ENCODE measurements at places on chromosomes 4 and X.

GRCh38 chrX:38937400-38937799 lies 136.1 kb downstream of the MID1IP1 start:
- no peak for DNase-seq
- H3K4me3 ChIP-seq: no peak overlapping the region
- H3K27me3 ChIP-seq: no peaks in the 10 kb centered on the region
- no peaks in the 10 kb centered on the region for H3K36me3 ChIP-seq

DNA sequence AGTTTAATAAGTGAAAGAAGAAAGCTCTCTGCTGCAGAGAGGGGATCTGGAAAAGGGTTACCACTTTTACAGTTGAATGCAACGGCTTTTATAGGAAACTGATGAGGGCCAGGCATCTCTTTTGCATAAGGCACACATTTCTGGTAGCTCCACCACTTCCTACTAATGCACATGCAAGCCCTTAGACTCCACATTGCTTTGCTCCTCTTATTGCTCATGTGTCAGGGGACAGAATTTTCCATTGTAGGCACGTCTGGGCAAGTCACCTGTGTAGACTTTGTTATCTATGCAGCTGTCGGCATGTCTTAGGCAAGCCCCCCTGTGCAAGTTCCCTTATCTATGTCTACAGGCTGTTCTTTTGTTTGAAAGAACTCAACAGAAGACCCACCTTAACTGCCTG lies 294.6 kb upstream of the STS start:
- no peaks in the 10 kb centered on the region for H3K36me3 ChIP-seq
- peak; percentile 4 for DNase-seq
- no peak overlapping the region for H3K27ac ChIP-seq
- no peak overlapping the region for H3K4me3 ChIP-seq

DNA sequence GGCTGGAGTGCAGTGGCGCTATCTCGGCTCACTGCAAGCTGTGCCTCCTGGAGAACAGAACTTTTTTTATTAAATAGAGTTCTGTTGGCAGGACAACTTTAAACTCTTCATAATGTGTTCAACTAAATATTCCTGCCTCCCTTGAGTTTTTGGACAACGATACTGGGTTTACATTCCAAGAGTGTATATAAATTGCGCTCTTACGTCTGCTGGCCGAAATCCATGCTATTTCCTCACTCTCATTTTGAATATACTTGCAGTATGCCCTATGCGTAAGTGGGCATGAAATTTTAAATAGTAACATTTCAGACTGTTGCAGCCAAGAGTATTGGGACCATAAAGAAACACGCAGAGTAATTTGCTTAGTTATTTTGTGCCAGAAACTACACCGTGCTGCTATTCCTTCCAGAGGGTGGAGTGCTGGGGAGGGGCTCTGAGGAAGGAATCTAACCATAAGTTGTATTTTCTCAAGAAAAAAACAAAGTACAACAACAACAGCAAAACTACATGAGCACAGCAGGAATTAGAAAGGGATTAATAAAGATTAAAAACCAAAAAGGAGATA lies 480.0 kb downstream of the NLGN4X start:
- peak; percentile 6 for DNase-seq
- no peaks in the 10 kb centered on the region for H3K36me3 ChIP-seq
- no peak overlapping the region for H3K27ac ChIP-seq
- H3K27me3 ChIP-seq: no peaks in the 10 kb centered on the region
- H3K4me1 ChIP-seq: no peaks in the 10 kb centered on the region
- no peak overlapping the region for H3K4me3 ChIP-seq

DNA sequence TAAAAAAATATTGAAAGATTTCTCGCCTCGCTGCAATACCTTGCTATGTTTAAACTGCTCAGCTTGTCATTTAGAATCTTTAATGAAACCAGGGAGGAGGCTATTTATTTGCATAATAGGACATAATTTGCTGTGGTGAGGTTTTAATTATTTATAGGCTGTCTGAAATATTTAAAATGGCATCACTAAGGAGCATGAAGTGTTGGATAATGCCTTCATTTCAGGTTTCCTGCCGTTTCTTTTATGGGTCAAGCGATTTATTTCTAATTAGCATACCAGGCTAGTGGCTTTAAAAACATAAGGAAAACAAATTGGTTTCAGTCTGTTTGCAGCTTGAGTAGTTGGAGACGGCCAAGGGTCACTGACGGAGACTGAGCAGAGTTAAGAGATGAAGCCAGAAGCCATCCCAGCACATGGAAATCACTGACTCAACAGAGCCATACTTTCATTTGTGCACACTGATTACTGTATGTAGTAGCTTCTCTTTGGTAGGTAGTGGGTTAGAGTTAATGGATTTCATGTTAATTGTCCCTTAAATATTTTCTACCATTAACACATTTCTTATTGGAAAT lies 1962.4 kb upstream of the TENM3 start:
- H3K4me1 ChIP-seq: no peaks in the 10 kb centered on the region
- no peak overlapping the region for H3K4me3 ChIP-seq
- H3K36me3 ChIP-seq: no peaks in the 10 kb centered on the region
- no peak overlapping the region for H3K27ac ChIP-seq
- no peak for DNase-seq
- H3K27me3 ChIP-seq: no peaks in the 10 kb centered on the region

DNA sequence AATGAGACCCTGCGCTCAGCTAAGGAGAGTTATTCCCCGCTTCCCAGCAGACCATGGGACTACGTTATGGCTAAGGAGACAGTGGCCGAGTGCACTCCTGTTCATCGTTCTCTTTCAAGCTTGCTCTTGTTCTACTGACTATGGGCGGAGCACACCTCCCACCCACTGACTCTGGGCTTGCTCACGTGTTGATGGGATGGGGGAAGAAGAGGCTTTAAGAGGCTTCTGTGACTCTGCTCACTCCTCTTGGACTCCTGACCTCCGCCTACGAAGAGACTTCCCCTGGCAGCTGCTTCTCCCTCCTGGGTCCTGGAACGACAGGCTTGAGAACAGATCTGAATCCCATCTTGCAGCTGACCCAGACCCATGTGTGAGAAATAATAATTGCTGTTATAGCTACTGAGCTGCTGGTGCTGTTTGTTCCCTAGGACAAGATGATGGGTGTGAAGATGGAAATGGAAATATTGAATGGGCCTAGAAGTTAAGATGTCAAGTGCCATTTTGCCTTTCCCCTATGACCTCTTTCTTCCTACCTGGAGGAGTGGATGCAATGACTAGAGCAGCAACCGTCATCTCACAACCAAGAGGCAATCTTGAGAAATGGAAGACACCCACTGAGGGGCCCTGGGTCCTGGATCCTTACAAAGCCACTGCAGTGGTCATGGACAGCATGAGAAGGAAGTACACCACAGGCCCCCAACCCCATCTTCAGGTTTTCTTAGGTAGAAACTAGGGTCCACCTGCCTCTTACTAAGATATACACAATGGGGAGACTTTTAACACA lies 38.7 kb upstream of the IRAK1 start:
- H3K27me3 ChIP-seq: no peaks in the 10 kb centered on the region
- no peak for DNase-seq
- no peak overlapping the region for H3K4me3 ChIP-seq

GRCh38 chr4:54731552-54731951 lies 73.8 kb downstream of the KIT start:
- no peaks in the 10 kb centered on the region for H3K27me3 ChIP-seq
- no peaks in the 10 kb centered on the region for H3K36me3 ChIP-seq
- peak; percentile 22 for DNase-seq
- no peaks in the 10 kb centered on the region for H3K4me1 ChIP-seq
- H3K4me3 ChIP-seq: no peak overlapping the region

DNA sequence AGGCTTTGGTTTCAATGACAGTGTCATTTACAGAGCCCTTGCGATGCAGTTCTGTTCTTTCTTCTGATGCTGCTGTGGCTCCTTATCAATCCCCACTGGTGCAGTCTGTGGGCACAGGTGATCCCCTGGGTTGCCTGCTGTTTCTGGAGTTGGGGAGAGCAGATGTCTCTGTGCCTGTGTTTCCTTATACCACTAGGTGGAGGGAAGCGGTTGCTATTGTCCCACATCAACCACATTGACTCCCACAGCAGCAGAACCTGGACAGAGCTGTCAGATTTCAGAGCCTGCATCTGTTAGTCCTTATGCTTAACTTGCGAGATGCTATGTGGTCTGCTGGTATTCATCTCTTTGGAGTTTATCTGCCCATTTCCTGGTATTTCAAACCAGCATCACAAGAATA lies 57.7 kb downstream of the NEIL3 start:
- no peaks in the 10 kb centered on the region for H3K4me1 ChIP-seq
- DNase-seq: no peak
- no peaks in the 10 kb centered on the region for H3K36me3 ChIP-seq
- H3K27ac ChIP-seq: no peak overlapping the region
- H3K27me3 ChIP-seq: no peaks in the 10 kb centered on the region

DNA sequence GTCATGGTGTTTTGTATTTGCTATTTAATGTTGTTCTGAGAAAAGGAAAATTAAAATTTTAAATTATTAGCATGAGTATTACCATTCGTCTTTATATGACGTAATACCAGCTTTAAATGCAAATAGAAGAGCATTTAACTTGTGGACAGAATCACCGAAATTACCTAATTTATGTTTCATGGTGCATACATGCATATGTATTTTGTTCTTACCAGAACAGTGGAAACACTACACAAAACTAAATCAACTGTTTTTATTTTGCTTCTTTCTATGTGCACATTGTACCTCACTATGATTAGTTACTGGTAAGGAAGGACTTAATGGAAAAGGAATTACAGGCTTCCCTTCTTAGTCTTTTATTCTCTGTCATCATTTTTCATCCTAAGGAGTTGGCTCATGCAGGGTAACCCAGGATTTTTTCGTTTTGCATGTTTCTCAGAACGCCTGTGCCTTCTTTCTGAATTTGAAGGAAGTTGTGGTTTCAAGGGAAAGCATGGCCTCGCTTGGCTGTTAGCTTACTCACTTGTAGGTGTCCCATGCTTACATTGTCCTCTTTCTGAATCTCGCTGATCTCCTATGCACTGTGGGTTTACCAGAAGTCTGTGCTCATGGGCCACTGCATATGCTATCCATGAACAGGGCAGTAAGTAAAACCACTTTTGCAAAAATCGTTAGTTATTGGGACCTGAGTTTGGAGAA lies 300.0 kb upstream of the PUDP start:
- no peaks in the 10 kb centered on the region for H3K27me3 ChIP-seq
- no peaks in the 10 kb centered on the region for H3K4me1 ChIP-seq
- DNase-seq: no peak
- H3K4me3 ChIP-seq: no peak overlapping the region
- no peaks in the 10 kb centered on the region for H3K36me3 ChIP-seq
- H3K27ac ChIP-seq: no peak overlapping the region

DNA sequence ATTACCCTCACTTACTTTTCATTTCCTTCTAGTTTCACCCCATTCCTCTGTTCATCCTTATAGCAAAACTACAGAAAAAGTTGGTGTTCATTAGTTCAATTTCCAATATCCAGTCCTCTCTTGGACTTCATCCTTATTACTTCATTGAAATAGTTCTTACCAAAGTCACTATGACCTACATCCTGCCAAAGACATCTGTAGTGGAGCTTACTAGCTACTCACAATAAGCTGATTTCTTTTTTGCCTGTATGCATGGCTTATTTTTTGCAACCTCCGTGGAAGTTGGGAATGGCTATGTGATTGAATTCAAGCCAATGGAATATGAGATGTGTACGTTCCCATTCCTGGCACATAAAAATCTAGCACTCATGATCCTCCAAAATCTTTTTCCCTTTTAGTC lies 4.6 kb upstream of the CDKL2 start:
- no peak for DNase-seq
- H3K4me3 ChIP-seq: no peak overlapping the region
- no peaks in the 10 kb centered on the region for H3K36me3 ChIP-seq
- H3K27ac ChIP-seq: no peak overlapping the region
- no peaks in the 10 kb centered on the region for H3K27me3 ChIP-seq
- H3K4me1 ChIP-seq: no peaks in the 10 kb centered on the region

DNA sequence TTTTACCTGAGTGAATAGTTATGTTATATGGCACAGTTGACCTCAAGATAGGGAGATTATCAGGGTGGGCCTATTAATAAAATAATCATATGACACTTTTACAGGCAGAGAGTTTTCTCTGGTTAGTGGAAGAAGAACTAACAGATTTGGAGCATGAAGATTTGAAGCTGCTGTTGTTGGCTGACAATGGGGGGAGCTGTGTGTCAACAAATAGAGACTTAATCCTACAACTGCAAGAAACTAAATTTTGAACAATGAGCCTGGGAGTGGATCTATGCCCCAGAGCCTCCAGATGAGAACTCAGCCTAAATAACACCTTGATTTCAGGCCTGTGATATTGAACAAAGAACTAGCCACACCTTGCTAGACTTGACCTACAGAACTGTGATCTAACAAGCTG lies 7.2 kb upstream of the CCSER1 start:
- no peak for DNase-seq
- no peaks in the 10 kb centered on the region for H3K27me3 ChIP-seq
- H3K4me1 ChIP-seq: no peaks in the 10 kb centered on the region
- no peak overlapping the region for H3K4me3 ChIP-seq
- H3K36me3 ChIP-seq: no peaks in the 10 kb centered on the region

DNA sequence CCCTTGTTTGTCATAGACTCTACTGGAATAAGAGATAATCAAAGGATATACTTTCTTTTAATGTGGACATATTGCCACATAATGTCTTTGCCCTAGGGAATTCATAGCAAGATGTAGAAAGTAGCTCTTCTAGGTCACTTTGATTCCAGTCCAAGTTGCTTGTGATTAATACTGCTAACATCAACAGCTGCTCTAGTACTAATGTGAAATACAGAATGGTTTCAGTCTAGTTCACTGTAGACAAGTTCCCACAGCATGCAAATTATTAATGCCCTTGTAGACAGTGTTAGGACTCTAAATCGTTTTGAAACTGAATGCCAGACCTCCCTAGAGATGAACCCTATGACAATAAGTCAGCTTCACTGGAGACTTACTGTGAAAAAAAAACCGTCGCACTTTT lies 494.6 kb upstream of the ATOH1 start:
- H3K27ac ChIP-seq: no peak overlapping the region
- no peaks in the 10 kb centered on the region for H3K36me3 ChIP-seq
- no peak for DNase-seq
- H3K27me3 ChIP-seq: no peaks in the 10 kb centered on the region

DNA sequence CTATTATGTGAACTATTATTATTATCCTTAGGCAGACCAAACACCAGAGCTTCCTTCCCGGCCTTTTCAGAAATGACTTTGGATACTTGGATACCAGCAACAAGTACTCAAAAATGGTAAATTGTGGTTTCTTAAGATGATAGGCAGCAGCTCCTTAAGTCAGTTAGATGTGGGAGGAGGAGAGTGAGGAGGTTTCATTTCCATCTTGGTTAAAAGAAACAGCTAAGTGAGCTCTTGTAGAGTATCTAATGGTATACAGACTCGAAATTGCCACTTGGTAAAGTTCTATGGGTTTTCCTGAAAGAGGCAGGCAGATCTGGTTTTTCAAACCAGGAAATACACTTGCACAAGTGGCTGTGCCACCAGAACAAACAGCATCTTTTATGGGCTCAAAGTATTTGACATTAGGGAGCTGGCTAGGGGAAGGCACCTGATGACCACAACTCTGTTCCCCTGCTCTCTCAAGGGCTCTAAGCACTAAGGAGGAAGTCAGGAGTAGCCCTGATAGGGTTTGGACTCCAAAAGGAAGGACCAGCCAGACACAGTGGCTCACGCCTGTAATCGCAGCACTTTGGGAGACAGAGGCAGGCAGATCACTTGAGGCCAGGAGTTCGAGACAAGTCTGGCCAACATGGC lies 130.9 kb downstream of the TMEM164 start:
- H3K36me3 ChIP-seq: no peaks in the 10 kb centered on the region
- H3K4me1 ChIP-seq: no peaks in the 10 kb centered on the region
- no peaks in the 10 kb centered on the region for H3K27me3 ChIP-seq
- no peak overlapping the region for H3K27ac ChIP-seq
- no peak overlapping the region for H3K4me3 ChIP-seq

GRCh38 chr4:80186676-80187075 lies 10.6 kb upstream of the PRDM8 start:
- no peak overlapping the region for H3K4me3 ChIP-seq
- DNase-seq: no peak
- peaks cover 98% of the 10 kb centered on the region for H3K27me3 ChIP-seq
- H3K36me3 ChIP-seq: no peaks in the 10 kb centered on the region
- H3K4me1 ChIP-seq: peaks cover 15% of the 10 kb centered on the region
